ENCODE measurements at places on chromosomes 3 and 15. TPM values are rescaled to one million over a fixed set of nuclear protein-coding genes. Genes with fewer than 3 reads are reported as not detected.

Gene GOLGA6L7
- total RNA-seq, result not detected

DNA sequence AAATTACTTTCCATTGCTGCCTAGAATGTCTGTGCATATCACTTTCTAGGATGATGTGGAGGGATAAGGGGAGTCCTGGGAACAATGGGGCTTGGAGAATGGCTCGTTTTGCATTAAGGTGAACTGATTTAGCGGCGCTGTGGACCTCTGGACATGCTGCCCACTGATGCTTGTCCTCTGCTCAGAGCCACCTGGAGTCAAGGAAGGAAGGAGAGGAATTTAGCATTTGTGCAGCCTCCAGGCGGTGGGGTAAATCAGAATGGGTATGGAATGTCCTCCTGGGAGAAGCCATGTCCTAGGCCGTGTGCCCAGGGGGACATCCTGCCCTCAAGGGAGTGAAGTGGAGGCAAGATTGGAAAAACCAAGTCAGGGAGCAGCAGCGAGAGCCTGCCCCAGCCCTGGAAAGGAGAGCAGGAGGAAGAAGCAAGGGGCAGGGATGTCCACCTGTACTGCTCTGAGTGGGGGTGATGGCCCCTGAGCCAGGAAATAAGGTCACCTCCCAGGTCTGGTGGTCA lies 37.8 kb downstream of the KY start:
- DNase-seq, result no peak

DNA sequence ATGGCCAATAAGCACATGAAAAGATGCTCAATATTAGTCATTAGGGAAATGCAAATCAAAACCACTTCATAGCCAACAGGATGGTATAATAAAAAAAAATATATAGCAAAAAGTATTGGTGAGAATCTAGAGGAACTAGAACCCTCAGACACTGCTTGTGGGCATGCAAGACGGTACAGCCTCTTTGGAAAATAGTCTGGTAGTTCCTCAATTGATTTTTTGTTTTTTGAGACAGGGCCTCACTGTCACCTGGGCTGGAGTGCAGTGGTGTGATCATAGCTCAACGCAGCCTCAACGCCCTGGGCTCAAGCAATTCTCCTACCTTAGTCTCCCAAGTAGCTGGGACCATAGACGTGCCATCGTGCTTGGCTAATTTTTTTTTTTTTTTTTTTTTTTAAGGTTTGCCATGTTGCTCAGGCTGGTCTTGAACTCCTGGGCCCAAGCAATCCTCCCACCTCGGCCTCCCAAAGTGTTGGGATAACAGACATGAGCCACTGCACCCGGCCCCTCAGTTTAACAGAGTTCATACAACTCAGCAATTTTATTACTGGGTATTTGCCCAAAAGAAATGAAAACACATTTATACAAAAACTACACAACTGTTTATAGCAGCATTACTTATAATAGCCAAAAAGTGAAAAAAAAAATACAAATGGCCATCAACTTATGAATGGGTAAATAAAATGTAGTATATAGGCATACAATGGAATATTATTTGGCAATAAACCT lies 5.1 kb downstream of the PRC1 start:
- no peak for DNase-seq

GRCh38 chr3:39434574-39434973 lies 28.1 kb downstream of the RPSA start:
- no peak for DNase-seq

DNA sequence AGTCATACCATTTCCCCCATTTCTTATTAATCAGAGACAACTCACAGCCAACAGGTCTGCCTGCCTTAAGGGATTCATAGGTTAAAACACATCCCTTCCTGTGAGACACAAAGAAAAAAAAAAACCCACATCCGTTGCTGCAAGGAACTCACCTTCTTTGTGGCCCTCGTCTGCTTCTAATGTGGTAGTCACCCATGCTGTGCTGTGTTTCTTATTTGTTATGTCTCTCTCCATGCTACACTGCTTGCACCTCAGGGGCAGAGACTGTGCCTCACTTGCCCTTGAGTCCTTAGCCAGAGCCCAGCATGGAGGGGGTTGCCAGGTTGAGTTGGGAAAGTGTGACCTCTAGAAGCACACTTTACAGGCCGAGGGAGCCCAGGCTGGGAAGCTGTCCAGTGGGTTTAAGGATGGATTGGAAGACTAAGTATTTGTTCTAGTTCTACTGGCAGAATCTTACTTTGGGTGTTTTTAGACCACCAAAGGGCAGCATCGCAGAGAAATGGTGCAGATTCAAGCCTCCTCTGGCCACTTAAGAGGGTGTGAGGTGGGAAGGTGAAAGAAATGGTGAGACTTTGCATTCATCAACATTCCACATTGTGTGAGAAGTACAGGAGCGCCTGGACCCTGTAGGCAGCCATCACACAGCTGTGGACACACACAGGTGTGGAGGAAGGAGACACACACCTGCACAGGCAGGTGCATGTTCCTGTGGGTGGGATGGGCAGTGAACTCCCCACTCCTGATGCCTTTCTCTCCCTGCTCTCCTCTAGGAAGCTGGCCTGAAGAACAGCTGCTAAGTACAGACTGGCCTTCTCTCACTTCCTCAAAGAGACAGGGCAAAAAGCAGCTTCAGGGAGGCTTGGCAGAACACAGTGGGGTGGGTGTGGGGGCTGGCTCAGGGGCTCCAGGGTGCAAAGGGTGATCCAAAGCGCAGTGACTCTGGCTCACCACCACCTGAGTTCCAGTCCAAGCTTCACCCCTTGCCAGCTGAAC lies 48.8 kb downstream of the GLB1 start:
- no peak for DNase-seq

DNA sequence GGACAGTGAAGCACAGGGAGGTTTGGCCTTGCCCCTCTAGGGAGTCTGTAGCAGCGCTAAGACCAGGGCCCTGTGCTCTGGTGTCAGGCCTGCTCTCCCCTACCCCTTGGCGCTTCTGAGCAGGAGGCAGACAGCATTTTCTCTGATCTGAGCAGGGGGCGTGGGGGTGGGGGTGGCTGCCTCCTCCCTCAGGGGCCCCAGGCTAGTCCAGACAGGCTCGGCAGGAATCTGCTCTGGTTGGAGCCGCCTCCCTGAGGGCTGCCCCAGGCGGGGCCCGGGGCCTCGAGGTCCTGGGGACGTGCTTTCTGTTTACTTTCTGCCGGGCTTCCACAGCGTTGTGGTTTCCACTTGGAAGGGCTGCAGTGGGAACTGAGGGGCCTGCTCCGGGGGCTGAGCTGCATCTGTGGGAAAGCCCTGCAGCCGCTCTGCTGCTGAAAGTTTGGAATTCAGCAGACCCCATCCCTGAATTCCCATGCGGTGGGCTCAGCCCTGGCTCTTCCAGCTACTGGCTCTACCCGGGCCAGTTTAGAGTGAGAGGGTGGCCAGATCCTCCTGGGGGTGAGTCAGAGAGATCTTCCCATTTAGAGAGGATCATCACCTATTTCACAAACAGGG lies 105.4 kb downstream of the LINGO1 start:
- peak; percentile 51 for DNase-seq

Gene HAPLN3
- 2.0 TPM for total RNA-seq

DNA sequence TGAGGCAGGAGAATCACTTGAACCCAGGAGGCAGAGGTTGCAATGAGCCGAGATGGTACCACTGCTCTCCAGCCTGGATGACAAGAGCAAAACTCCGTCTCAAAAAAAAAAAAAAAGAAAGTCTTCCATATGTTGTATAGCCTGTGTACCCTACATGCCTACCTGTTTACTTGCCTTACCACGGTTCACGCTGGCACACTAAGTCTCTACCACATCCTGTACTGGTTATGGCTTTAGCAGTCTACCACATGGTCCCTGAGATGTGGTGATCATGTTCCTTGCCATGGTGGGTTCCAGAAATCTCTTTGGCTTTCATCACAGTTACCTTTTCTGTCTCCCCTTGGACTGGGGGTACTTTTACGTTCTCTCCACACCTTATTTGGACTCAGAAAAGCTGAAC lies 63.8 kb upstream of the TBC1D5 start:
- no peak for DNase-seq

DNA sequence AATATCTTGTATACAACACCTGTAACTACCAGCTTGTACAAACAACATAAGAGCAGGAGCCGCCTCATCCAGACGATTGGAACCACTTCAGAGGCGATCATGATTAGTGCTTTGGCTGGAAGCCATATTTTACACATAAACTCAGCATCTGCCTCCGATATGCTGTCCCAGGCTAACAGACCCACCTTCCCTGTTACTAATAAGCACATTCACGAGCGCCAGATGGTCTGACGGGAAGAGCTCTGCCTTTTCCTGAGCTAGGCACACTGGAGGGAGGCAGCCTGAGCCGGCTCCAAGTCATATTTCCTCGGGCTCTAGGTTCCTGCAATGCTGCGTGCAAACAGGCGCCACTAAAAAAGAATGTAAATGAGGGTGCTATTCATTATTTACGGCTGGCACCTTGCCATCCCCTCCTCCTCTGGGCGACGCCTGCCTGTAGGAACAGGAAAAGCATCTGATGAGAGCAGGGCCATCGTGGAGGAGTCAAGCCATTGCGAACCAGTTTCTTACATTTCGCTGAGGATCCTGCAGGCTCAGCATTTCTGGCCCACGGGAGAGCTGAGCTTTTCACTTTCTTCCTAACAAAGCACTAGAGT lies 98.2 kb downstream of the ANXA2 start:
- DNase-seq, result peak; percentile 29

Gene ITIH4
- 4.1 TPM for total RNA-seq

- DNase-seq, result peak; percentile 75
Observed at GRCh38 chr3:122890077-122890719, 95.3 kb downstream of the SLC49A4 start.

Gene ANKRD63
- 1.0 TPM for total RNA-seq

All from left ventricle myocardium superior (tissue), 1 donor.